Kasumi-1 (cell line): ENCODE measurements at places on chromosomes 5 and 9.

DNA sequence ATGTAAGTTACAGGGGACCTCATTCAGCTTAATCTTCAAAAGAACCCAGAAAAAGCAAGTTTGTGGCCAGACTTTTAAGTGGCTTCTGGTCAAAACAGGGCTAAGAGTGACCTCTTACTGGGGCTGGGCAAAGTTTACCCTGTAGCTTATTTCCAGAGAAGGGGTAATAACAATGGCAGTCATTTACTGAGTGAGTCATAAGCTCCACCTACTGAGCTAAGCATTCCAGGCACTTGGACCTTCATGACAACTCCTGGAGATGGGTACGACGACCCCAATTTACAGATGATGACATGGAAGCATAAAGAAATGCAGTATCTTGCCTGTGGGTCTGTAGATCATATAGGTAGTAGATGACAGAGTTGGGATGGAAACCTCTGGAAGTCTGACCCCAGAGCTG is 4.7 kb upstream of the GPR151 start:
- DNase-seq: no peak

GRCh38 chr5:75571547-75571946 is 39.7 kb upstream of the ANKDD1B start:
- DNase-seq: peak; percentile 13

DNA sequence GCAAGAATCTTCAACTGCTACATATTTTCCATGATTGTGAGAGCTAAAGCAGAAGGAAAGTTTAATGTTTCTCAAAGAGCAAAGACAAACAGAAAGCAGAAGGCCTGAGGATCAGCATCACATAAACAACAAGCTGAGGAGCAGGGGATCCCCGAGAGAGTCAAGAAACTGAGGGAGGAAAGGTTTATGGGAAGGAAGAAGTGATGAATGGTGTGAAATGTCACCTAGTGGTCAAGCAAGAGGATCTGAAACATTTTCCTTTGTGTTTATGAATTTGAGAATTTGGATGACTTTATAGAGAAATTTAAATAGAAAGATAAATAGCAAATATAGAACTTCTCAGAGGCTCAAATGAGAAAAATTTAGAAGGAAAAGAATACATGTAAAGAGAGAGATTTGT is 481.9 kb downstream of the CHSY3 start:
- DNase-seq: no peak

DNA sequence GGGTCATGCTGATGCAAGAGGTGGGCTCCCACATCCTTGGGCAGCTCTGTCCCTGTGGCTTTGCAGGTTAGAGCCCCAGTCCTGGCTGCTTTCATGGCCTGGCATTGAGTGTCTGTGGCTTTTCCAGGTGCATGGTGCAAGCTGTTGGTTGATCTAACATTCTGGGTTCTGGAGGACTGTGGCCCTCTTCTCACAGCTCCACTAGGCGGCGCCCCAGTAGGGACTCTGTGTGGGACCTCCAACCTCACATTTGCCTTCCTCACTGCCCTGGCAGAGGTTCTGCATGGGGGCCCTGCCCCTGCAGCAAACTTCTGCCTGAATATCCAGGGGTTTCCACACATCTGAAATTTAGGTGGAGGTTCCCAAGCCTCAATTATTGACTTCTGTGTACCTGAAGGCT is 150.1 kb downstream of the NNT start:
- DNase-seq: no peak

GRCh38 chr5:150068961-150069645 is 17.3 kb downstream of the CSF1R start:
- DNase-seq: no peak

DNA sequence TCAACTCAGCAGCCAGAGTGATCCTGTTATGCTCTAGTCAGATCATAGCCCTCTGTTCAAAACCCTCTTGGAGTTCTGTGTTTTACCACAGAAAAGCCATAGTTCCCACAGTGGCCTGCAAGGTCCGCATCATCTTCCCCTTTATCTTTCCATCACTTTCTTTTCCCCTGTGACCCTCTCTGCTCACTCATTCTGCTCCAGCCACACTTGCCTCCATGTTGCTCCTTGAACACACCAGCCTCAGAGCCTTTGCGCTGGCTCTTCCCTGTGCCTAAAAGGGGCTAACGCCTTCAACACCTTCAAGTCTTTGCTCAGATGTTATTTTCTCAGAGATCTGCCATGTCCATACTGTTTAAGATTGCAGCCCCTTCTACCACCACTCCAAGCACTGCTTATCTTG is 26.3 kb downstream of the CSF2 start:
- DNase-seq: no peak

DNA sequence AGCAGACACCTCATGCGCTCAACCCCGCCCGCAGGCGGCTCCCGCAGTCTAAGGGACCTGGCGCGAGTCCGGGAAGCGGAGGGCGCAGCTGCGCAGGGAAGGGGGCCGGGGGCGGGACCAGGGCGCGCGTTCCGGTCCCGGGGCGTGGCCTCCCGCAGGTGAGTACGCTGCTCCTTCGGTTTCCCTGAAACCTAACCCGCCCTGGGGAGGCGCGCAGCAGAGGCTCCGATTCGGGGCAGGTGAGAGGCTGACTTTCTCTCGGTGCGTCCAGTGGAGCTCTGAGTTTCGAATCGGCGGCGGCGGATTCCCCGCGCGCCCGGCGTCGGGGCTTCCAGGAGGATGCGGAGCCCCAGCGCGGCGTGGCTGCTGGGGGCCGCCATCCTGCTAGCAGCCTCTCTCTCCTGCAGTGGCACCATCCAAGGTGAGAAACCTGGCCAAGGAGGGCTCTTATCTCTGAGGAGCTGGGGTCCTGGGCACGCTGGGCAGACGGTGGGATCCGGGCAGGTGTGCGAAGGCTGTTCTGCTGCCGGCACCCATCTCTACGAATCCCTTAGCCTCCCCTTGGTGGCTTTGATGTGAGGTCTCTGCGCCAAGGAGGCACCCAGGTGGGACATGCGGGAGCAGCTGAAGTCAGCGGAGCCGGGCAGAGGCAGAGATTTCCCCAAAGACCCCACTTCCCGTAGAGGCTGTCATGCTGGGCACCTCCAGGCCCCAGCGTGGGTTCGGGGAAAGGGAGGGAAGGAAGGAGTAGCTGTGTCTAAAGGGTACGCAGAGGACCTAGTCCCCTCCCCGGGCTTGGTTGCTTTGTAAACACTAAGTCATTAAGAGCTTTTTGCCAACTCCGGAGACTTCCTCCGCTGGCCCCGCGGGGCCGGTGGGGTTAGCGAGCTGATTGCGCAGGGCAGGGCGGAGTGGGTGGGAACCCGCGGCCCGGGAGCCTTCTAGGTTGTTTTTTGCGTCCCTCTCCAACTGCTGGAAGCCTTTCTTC is at the start of gene F2RL1:
Gene F2RL1, plus strand, starts transcription at position 187 of the 988 bp plus-strand sequence. Its CDS starts 153 bp downstream, at position 340.
- DNase-seq: peak; percentile 10

- DNase-seq: no peak
Observed at GRCh38 chr5:163565492-163565891, 60.1 kb downstream of the MAT2B start.

GRCh38 chr9:102507044-102507687 is 488.0 kb upstream of the CYLC2 start:
- no peak for DNase-seq

- no peak for DNase-seq
Observed at GRCh38 chr5:168781941-168782571, 202.9 kb upstream of the PANK3 start.

DNA sequence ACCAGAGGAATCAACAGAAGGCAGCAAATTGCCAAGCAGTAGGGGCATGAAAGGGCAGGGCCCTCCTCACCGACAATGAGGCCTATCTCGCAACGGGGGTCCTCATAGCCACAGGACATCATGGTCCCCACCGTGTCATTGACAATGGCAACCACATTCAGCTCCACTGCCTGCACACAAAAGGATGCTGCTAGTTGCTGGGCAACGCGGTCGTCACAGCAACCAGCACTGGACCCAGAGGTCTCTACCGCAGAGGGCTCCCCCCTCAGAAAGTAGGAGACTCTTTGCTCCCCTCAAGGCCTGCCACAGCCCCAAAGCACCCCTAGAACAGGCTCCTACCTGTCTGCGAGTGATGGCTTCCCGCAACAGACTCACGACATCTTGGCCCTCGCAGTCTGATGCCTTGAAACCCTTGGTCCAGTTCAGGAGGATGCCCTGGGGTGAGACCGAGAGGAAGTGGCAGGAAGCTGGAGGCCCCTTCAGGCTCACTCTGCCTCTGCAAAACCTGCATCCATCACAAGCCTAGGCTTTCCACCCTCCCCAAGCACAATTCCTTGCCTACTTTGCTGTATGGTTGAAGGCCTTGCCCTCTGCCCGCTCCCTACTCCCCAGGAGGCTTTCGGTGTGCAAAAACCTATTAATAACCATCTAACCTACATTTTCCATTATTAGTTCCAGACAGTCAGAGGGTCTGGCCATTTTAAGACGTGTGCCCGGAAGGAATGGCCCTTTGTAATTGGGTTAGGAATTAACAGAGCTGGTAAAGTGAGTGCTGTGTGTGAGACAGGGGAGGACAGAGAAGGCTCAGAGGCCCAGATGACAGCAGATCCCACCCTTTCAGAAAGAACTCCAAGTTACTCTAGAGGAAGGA is 15.2 kb downstream of the HK3 start:
- no peak for DNase-seq

DNA sequence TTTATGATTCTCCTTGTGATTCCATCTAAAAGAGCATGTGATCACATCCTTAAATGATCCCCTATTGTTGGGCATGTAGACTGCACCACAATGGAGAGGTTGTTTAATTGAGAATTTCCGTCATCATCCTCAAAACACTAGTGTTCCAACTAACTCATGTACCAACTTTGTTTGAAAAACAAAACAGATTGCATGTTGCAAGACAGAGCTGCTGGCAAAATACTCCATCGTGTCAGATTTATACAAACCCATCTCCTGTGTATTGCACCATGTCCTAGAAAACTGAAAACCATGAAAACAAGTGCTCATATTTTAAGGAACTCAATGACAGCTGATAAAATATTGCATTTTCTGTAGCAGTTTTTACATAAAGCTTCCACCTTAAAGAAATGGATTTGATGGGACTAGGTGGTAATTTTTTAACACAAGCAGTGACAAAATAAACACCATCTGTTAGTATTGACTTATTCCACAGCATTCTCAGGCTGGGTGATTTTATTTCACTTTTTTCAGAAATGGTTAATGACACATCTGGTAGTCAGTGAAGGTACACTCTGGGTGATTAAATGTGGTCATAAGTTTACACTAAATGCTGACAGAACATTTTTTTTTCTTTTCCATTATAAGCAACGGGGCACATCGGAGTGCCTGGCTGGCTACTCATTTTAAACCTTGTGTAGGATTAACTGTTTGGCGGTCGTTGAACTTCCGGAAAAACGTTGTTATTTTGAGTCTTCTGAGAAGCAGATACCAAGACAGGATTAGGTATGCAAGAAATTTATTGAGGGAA is 602.9 kb upstream of the WWC1 start:
- no peak for DNase-seq

GRCh38 chr5:72586788-72587530 is 79.7 kb upstream of the ZNF366 start:
- DNase-seq: no peak

- DNase-seq: no peak
Observed at GRCh38 chr5:97041239-97041638, 101.2 kb downstream of the LIX1 start.

DNA sequence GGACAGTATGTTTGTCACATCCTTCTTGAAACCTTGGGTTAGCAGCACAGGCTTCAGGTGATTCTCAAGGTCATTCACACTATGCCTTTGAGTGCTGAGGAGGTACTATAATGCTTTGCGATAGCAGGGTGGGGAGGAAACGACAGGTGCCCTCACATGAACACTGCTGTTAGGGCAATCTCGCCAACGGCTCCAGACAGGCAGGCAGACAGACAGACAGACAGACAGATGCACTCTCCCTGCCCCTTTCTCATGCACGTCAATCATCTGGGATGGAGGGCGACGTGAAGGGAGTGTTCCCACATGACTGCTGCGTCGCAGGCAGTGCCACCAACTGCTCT is 82.9 kb downstream of the RAPGEF1 start:
- no peak for DNase-seq

DNA sequence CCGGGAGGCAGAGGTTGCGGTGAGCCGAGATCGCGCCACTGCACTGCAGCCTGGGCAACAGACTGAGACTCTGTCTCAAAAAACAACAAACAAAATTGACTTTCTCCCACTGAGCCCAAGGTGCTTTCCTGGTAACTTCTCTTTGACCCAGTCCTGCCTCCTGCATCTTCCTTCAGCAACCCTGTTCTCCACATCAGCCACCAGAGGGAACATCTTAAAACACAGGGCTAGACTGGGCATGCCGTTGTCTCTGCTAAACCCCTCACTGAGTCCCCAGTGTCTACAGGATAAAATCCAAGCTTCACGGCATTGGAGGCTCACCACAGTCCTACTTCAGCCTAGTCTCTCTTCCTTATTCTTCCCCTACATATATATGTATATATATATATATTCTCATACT is 39.8 kb upstream of the KCNMB1 start:
- DNase-seq: no peak

DNA sequence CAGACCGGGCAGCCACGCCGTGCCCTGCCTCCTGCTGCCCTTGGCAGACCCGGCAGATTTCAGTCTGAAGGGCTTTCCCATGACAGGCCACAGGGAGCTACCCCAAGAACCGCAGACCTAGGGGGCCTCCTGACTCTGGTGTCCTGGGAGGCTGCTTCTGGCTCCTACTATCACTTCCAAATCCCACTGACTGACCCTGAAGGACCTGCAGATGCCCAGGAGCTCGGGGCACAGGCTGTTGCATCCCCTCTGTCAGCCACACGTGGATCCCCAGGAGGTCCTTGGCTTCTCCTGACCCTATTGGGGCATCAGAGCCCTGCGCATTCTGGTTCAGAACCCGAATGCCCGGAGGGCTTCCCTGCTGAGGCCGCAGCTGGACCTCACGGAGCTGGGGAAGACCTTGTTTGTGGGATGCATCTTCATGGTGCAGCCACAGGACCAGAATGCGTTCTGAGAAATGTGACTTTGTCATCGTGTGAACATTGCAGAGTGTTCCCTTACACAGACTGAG is 81.3 kb upstream of the IRX4 start:
- DNase-seq: no peak

DNA sequence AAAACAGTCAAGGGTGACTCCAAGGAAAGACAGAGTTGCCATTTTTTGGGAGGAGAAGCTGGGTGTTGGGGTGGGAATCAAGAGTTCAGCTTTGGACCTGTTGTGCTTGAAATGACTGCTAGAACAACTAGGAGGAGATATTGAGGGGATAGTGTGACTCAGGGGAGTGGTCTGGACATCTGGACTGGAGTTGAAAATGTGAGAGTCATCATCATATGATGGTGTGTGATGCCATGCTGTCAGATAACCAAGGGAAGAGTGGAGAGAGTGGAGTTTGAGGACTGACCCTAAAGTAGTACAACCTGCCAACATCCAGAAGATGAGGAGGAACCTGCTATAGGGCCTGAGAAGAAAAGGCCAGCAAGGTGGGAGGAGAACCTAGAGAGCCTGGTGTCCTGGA is 199.7 kb downstream of the ARHGEF28 start:
- no peak for DNase-seq
